Cortex of kidney (tissue), 1 donor: ENCODE measurements at places on chromosomes 1 and 21.

DNA sequence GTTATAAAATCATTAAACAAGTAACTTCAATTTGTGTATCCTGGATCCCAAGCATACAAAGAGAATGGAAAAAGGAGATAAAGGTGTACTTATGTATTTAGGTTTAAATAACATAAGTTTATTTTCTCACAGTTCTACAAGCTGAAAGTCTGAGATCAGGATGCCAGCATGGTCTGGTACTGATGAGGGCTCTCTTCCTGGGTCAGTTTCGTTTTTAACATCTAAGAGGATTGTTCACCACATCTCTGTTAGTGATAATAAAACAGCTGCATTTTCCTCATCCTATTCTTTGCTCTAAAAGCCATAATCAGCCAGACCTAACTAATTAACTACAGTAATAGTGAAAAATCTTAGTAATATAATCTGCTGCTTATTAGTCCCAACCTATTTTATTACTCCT lies 5.2 kb downstream of the EGLN1 start:
- DNase-seq: no peak

DNA sequence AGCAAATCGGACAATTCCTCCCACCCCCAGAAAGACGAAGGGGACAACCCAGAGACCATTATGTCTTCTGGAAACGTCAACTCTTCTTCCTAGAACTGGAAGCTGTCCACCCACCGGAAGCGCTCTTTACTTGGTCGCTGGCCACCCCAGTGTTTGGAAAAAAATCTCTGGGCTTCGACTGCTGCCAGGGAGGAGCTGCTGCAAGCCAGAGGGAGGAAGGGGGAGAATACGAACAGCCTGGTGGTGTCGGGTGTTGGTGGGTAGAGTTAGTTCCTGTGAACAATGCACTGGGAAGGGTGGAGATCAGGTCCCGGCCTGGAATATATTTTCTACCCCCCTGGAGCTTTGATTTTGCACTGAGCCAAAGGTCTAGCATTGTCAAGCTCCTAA lies 3.2 kb downstream of the S1PR1 start:
- DNase-seq: no peak

GRCh38 chr1:242033447-242033846 lies 34.5 kb upstream of the MAP1LC3C start:
- no peak for DNase-seq

DNA sequence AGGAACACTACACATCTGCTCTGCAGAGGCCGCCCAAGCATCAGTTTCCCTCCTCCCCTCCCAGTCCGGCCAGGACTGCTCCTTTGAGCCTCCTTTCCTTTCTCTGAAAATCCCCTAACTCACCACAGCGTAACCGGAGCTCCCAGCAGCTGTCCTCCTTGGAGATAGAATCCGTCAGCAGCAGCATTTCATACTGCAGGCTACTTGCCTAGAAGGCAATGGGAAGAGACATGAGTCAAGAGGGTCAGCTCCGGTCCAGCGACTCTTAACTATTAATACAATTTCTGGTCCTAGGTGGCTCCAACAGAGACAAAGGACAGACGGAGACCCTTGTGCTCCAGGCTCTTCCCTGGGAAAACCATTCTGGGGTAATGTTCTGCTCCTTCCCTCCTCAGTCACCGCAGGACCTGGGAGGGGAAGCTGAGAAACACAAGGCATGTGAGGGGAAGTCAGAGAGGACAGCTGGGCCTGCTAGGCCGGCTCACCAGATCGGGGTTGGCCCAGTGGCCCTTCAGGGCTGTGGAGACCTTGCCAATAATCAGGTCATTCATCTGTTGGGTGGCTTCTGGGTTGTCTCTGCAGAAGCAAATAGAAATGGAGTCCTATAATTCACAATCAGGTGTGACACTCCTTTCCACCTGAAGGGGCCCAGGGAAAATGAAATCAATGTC lies 99.7 kb downstream of the UBR4 start:
- no peak for DNase-seq

DNA sequence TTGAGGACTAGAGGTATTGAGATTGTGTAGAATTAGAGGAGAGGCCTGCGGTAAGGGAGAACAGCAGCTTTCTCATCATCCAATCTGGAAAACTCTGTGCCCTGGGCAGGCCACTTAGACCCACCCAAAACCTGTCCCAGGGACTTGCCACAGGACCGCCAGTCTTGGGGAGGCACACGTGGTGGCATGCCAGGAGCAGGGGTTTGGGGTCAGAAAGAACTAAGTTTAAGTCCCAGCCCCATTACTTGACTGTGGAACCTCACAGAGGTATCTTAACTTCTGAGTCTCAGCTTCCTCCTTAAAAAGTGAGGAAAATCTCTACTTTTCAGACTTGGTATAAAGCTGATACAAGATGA lies 356.6 kb downstream of the HHAT start:
- DNase-seq: no peak

GRCh38 chr1:45911634-45912033 lies 108.2 kb downstream of the MAST2 start:
- DNase-seq: no peak

DNA sequence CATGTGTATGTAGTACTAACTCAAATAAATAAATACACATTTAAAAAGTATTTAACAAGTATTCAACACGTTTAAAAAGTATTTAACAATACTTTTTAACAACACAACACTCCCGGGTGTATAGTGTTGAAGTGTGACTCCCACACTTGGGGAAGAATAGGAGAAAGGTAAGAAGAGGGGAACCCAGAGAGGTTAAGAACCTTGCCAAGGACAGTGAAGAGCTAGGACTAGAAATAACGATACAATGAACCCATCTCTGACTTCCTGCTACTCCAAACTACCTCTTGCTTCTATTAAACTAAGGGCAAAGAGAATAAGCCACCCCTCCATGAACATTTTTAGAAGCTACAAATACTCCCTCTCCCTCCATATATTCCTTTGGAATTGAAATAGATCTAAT lies 1.7 kb upstream of the GFI1 start:
- no peak for DNase-seq

DNA sequence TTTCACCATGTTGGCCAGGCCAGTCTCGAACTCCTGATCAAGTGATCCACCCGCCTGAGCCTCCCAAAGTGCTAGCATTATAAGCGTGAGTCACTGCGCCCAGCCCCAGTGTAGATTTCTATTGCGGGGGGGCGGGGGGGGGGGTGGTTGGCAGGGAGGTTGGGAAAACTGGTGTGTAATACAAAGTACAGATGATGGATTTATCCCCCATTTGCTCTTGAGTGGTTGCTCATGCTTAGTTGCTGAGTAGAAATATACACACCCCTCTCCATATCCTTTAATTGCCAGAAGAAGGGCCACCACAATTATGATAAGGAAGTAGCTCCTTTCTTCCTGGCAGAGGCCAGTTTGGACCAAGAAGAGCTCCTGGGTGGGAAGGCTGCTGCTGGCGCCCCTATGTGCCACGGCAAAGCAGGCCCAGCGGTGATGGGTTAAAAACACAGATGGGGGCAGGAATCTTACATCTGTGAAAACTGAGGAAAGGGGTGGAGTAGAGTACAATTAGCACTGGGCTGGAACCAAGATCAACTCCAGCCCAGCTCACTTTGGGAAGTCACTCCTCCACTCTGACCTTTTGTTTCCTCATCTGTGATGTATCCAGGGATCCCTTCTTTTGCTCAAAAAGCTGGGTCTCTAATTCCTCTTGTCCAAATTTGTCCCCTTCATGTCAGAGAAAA lies 55.2 kb downstream of the MRPL37 start:
- DNase-seq: no peak

DNA sequence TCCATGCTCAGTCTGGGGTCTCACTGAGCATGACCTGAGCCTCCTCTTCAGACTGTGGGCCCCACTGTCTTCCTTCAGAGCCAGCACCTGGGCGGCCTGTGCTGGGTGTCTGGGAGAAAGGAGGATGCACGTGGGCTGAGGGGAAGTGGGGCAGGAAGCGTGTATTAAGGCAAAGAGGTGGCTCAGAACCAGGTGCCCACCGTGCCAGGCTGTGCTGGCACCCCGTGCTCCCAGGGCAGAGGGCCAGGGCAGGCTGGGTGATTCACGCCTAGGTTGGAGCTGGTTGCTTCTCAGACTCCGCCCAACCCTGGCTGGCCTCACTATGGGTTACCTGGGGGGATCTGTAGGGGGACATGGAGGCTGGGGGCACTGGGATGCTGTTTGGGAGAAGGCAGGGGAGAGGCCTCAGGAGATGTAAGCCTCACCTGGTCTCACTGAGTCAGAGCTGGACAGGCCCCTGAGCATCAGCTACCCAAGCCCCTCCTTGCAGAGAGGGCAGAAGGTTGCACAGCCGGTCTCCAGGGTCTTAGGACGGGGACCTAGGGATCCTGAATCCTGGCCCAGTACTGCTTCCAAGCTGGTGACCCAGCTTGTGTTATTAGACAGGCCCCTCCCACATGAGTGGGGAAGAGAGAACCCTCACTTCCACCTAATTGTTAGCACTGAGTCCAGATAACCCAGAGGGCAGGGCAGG lies 18.6 kb upstream of the PADI1 start:
- DNase-seq: no peak

DNA sequence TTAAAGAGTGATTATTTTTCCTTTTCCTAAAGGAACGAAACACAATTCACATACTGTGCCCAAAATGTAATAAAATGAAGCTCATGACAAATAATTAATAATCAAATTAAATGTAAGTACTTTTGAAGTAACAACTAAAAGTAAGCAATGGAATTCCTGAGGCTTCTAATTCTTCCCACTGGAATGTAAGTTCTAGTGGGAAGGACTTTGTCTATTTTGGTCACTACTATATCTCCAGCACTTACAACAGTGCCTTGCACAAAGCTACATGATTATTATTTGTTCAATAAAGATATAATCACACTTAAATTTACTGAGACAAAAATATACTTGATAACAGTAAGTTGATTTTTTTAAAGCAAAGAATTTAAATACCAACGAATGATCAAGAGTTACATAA lies 128.8 kb downstream of the COQ8A start:
- DNase-seq: no peak
